Psoas muscle (tissue), 8 donors: ENCODE measurements at places on chromosomes 6 and 20.

DNA sequence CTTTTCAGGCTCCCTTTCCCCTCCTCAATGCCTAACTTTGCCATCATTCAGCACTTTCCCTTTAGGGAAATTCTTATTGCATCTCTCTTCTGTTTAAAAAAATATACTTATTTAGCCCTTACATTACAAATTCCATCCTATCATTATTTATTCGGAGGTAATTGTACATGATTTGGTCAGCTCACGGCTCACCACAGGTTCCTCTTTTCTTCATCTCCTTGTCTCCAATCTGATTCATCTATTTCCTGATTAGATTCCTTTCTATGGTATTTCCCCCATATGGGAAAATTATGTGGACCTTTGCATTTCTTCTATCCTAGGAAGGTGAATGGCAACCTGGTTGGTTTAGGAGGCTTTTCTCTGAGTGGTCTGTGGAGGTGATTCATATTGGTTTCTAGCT lies 12.9 kb upstream of the EMILIN3 start:
- no peak for DNase-seq

DNA sequence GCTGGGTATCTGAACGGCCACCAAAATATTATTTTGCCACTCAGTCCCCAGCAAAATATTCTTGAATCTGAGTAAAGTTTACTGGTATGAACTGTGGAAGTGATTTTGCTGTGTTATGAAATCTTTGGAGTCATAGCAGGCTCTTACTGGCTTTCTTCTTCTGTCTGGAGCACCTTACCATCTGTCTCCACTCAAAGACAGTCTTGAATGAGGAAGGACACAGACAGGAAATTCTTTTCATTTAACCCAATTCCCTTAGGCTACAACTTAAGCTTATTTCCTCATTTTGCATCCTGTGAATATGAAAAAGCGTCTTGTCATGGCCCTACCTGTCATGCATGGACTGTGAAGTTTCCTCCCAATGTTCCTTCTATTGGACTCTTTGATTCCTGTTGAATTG lies 24.7 kb downstream of the FNDC1 start:
- no peak for DNase-seq

DNA sequence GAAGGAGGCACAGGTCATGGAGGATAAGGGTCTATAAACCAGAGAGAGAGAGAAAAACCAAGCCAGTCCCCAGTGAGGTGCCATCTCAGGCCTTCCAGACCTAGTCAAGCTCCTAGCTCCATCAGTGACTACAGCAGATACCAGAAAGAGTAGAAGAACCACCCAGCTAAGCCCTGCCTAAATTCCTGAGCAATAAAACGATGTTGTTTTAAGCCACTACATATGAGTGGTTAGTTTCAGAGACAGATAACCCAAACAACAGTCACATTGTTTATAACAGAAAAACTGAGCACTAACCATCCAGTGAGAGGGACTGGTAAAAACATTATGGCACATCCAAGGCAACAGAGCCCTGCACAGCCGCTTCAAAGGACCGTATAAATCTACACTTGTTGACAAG lies 59.2 kb downstream of the BMP7 start:
- peak; percentile 3 for DNase-seq

DNA sequence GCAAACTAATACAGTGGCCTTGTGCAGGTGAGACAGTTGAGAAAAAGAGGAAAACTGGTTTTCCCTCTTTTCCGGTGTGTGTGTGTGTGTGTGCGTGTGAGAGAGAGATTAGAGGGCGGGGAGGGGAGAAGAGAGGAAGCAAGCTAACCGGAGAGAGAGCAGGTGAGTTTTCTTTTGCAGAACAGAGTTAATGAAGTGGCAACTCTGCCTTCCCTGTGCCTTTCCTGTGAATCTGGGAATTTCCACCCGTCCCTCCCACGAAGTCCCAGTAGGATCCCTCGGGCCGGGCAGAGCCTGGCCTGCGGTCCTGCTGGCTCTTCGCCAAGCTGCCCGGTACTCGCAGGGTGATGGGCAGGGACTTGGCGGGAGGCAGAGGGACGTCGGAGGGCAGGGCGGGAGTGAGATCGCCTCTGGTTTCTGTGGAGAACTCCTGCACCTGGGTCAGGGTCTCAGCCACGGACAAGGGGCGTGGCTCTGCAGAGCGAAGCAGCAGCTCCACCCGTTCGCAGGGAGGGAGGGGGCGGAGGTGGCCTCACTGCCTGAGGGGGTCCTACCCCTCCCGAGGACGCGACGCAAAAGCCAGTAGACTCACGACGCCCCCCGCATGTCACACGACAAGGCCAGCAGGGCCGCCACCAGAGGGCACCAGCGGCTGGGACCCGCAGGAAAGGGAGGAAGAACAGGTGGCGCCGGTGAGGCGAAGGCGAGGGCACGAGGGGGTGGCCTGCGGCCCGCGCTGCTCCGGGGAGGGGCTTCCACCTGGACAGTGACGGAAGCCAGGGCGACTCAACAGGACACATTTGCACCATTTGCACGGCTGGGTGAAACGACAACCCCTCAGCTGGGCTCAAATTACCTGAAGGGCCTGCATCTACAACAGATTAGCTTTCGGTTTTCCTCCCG lies 51.2 kb upstream of the RNF182 start:
- peak; percentile 55 for DNase-seq

DNA sequence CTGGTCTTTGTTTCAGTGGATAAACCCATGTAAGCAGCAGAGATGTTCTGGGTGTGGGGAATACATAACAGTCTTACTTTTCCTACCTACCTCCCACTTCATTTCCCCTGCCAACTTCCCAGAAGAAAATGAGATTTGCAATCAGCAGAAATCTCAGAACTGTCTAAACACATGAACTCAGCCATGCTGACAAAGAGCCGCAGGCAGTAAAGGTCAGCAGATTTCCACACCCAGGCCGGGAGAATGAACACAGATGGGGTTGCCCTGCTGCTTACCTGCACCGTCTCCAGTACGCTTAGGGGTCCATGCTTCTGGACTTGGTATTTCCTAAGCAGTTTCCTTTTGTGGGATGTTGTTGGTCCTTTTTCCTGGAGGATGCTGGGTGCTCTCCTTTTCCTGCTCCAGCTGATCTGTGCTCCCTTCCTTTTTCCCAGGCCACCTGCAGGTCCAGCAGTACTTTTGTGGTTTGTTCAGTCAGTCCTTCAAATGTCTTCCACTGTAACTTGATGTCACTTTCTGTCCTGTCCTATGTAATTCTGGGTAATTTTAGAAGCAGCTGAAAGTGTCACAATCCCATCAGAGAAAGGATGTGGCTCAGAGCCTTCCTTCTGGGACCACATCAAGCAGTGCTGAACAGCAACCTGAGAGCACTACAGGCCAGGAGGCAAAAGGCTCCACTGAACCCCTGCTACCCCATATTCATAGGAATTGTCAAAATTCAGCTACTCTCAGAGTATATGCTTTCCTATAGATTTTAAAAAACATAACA lies 129.0 kb downstream of the CEP57L1 start:
- DNase-seq, result no peak

- no peak for DNase-seq
These were observed 102.7 kb downstream of the FIG4 start for GRCh38 chr6:109793792-109794191.

- no peak for DNase-seq
These were observed at the start of gene PRRC2A for GRCh38 chr6:31620586-31621319. PRRC2A (plus strand) TSS chr6:31620715; CDS start chr6:31622790, 2,075 bp downstream.

DNA sequence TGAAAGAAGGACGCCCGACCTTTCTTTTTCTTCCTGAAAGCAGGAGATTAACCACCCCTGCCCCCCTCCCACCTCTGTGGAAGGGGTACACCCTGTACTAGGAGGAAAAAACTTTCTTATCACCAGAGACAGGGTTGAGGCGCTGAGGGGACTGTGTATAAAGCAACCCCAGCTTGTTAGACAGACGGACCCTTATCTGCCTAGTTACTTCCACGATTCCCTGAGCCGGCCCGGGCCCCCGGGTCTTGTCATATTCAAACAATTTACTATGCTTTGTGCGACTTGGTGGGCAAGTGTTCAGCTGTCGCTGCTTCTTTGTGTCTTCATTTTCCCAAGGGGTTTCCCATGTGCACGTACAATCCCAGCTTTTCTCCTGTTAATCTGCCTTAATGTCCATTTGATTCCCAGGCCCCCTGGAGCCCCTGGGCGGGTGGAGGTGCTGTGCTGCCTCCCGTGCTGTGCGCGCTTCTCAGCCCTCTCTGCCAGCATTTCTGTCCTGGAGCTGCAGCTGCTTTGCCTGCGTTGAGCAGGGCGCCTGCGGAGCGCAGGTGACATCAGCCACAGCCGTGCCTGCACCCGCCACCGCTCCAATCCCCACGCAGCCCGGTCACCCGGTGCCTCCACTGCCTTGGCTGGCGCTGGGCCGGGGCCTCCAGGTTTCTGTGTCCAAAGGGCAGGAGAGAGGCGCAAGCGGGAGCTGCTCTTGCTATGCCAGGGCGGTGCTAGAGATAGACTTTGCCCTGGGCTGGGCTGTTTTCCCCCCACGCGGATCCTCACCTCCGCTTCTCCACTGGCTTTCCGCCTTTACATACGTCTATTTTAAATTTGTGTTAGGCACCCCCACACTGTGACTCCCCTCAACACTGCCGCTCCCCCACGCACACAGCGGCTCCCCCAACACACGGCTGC lies 96.2 kb downstream of the TTLL2 start:
- DNase-seq, result no peak

DNA sequence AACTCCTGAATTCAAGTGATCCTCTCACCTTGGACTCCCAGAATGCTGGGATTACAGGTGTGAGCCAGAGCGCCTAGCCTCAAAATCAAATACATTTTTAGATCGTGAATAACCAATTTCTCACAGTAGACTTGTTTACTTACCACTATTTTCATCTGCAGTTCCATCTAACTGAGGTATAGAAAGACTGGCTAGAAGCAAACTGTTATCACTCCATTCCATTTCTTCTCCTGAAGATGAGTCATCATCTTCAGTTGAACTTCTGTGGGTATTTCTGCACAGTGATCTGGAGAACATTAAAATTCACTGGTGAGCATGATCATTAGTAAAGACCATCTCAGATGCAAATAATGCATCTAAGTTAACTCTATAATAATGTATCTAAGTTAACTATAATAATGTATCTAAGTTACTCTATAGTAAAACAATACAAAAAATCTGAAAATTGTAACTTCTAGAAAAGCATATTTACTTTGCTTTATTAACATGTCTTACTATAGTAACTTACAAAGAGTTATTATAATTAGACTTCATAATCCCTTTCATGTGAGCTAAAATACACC lies 105.4 kb downstream of the REV3L start:
- no peak for DNase-seq

- no peak for DNase-seq
These were observed 30.9 kb downstream of the LRRC1 start for GRCh38 chr6:53825532-53826321.

GRCh38 chr20:22562620-22563019 lies 21.8 kb downstream of the FOXA2 start:
- DNase-seq, result no peak

DNA sequence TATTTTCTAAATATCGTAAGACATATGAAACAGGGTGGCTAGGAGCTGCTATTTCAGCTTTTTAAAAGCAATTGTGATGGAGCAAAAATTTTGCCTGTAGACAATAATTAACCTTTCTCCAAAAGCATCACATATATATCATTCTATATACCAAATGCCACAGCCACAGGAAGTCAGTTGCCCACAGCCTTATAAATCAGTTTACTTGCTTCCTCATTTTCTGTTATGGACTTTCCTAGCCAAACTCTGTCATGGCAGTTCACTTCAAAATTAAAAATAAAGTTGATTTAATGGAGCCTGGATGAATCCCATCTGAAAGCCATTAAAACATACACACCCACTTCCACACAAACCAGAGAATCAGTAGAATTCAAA lies 93.4 kb upstream of the NHSL1 start:
- DNase-seq, result no peak

DNA sequence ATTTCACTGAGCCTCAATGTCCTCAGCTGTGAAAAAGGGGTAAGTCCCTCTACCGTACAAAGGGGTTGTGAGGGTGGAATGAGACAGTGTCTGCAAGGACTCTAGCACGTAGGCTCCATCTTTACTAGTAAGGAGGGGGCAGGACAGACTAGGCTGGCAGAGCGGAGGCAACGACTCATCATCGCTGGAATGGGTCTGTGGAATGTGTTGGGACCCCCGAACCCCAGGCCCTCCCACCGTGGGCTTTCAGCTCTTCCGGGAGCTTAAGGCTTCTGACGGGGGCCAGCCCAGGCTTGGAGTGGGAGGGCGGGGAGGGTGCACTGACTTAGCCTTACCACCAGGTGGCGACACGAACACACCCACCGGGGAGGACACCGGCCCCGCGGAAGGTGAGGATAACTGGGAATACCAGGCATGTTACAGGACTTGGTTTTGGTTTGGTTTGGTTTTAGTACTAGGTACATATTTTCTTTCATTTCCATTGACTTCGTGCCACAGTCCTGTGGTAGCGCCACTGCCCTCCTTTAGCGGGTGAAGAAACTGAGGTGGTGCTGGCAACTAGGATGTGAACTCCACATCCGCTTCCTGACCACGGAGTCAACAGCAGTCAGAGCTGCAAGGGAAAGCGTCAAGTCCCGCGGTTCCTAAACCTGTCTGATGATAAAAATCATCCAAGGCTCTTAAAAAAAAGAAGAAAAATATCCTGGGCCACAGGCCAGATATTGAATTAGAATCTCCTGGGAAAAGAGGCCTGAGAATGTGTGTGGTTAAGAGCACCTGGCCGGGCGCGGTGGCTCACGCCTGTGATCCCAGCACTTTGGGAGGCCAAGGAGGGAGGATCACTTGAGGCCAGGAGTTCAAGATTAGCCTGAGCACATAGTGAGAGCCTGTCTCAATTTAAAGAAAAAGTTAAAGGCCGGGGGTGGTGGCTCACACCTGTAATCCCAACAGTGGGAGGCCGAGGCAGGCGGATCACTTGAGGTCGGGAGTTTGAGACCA lies 10.3 kb upstream of the TULP1 start:
- peak; percentile 88 for DNase-seq

- DNase-seq, result no peak
These were observed 608.4 kb downstream of the PTPRT start for GRCh38 chr20:42581311-42581710.

DNA sequence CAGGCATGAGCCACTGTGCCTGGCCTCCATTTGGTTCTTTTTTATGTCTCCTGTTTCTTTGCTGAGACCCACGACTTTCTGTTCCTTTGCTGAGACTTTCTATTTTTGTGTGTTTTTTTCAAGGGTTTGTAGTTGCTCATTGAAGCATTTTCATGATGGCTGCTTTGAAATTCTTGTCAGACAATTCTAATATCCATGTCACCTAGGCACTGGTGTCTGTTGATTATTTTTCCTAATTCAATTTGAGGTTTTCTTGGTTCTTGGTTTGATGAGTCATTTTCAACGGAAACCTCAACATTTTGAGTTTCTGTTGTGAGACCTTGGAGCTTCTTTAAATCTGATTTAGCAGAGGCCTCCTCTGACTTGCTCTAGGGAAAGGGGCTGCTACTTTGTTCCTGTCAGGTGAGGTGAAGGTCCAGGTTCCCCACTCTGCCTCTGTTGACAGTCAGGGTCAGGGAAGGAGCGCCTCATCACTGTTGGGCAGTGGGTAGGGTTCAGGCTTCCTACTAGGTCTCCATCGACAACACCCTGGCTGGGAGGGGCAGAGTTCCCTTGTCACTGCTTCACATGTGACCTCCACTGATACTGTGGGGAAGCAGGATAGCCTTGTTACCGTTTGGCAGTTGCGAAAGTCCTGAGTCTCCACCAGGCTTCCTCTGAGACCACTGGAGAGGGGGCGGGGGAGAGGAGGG lies 67.2 kb upstream of the RNF24 start:
- peak; percentile 69 for DNase-seq

GRCh38 chr6:56693246-56693607 lies 50.5 kb upstream of the DST start:
- DNase-seq, result peak; percentile 90
